Upper lobe of right lung (tissue), 1 donor: ENCODE measurements at places on chromosomes 5 and 9. TPM values are rescaled to one million over a fixed set of nuclear protein-coding genes. Genes with fewer than 3 reads are reported as not detected.

GRCh38 chr5:113378081-113378480 is 56.7 kb downstream of the TSSK1B start:
- no peak for DNase-seq

GRCh38 chr5:180599981-180600553 is 8.8 kb upstream of the SCGB3A1 start:
- DNase-seq: no peak

- DNase-seq: no peak
Measured at GRCh38 chr9:130262771-130263170, 2.8 kb upstream of the HMCN2 start.

DNA sequence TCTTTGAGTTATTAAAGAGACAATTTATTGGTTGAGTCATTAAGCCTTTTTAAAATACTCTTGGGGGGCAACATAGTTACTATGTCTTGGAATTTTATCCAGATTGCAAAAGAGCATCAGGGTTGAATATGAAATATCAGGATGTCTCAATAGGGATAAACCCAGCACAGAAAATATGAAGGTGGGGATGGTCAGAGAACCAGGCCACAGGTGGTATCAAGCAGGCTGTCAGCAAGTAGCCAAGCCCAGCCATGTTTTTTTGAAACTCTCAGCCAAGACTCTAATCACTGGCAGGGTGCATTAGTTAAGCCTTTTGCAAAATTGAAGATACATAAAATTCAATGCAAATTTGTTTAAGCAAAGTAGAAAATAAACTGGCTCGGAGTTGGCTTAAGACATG is 468.9 kb downstream of the DTWD2 start:
- no peak for DNase-seq

DNA sequence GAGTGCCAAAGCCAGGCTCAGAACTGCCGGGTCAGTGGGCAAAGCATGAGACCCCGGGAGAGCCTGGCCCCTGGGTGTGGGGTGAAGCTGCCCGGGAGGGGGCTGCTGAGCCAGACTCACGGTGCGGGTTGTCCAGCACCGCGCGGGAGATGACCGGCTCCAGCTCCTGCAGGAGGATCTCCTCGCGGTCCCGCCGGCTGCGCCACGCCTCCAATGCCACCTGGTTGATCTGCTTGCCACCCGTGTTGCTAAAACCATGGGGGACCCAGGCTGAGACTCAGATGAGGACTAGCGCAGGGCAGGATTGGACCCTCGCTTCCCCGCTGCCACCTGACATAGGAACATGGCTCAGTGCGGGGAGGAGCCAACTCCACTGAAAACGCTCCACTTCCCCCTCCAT is 2.6 kb downstream of the TOR2A start:
- DNase-seq: no peak

DNA sequence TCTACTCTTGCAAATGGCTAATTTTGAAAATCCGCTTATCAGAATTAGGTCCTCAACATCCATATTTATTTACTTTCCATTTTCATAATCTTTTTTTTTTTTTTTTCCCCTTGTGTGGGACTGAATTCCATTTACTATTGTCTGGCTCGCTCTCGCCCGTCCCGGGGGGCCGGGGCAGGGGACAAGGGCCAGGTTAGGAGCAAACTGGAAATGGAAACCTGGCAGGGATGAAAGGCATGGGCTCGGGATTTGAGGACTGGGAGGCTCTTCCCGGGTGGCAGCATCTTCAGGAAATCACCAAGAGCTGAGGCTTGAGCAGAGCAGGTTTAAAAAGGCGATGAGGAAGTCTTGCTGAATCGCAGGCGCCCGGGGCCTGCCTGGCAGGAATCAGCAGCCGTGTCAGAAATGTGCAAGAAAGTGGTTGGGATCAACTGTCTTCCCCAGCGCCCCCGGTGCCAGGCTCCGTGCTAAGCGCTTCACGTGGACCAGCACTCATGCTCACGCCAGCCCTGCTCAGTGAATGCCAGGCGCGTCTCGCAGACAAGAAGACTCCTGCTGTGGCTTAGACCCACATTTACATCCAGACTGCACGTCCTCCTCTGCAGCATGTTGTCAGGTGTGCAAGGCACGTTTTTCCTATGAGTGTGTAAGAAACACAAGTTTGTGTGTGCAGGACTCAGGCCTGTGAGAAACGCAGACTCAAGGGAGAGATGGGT is 66.3 kb upstream of the UNC5A start:
- peak; percentile 59 for DNase-seq

DNA sequence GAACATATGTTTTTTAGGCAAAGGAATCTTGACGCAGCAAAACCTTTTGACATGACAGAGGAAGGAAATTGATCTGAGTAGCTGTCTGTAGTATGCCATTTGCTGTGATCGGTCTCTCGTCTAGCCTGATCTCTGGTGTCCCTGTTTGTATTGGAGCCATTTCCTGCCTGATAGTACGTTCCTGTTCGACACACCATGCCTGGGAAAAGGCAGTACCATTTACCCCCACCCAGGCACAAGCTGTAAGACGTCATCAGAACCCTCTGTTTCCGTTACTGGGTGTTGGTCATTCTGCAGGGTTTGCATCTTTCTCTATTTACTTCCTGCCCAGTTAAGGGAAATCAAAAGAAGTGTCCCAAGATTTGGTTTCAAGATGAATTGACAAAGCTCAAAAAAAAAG is 129.7 kb downstream of the CEMIP2 start:
- DNase-seq: no peak

- no peak for DNase-seq
Measured at GRCh38 chr5:137022725-137023124, 476.4 kb downstream of the SPOCK1 start.

DNA sequence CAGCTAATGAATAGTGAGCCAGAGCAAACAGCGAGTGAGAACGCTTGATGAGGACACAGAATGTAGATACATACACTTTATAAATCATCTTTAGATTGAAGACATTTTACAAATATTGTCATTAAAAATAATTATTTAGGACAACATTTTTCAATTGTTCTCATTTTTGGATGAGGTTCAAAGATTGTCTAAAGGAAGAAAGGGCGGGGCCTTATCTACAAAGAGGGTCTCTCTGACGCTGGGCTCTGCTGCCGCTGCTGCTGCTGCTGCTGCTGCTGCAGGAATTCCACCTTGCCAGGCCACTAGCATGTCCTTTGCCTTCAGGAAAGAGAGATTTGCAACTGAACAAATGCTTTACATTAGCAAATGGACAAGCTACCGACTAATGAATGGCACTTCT is 220.7 kb upstream of the TMEM161B start:
- no peak for DNase-seq

DNA sequence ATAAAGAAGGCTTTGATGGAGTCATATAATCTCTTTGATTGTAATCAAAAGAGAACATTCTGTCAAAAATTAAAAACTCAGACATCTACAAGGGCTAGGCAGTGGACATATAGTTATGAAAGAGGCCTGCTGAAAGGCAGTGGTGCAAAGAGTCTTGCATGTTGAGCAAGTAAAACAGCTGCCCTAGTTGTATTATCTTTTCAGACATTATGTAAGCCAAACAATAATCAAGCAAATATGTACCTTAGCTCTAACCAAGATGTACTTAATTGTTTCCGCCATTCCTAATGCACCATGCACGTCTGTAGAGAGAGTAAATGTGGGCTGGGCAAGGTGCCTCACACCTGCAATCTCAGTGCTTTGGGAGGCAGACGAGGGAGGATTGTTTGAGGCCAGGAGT is 14.3 kb downstream of the GAPT start:
- no peak for DNase-seq

- no peak for DNase-seq
Measured at GRCh38 chr9:114827641-114828302, 21.9 kb upstream of the TNFSF15 start.

- DNase-seq: no peak
Measured at GRCh38 chr9:96868709-96869108, 14.4 kb upstream of the ZNF782 start.

DNA sequence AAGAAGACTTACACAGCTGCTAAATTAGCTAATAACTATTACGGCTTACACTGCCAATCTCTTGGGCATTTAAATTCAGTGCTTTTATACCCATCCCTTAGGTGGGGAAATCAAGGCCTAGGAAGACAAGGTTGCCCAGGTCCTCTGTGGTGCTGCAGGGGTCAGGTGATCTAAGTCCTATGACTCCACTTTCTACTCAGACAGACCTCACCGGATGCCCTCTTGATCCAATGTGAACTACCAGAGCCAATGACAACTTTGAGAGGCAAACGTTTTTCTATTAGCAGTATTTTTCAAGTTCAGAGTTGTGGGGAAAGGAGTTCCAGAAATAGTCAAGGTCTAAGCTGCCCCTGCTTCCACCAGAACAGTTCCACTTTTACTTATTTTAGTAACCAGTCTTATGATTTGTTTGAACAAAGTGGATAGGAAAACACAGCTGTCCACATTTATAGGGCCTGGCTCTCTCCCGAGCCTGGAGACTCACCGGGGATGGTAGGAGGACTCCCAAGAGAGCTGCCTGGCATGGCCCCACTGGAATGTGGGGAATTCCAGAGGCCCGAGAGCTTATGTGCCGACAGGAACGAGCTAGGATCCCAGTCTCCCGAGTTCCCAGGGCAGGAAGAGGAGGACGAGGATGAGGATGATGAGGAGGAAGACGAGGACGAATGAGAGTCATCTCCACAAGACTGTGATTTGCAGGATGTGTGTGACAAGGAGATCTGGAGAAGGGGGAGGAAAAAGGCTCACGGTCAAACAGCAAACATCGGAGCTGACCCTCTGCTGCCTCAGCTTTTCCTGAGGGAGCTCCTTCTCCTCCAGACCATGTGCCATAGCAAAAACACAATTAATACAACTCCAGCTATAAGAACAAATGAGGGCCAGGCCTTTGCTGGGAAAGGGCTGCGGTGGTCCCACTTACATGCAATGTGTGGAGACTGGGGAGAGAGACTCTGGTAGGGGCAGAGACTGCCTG is 16.7 kb downstream of the FAM193B start:
- no peak for DNase-seq

GRCh38 chr5:93423300-93423699 is 157.7 kb downstream of the NR2F1-AS1 start:
- no peak for DNase-seq

DNA sequence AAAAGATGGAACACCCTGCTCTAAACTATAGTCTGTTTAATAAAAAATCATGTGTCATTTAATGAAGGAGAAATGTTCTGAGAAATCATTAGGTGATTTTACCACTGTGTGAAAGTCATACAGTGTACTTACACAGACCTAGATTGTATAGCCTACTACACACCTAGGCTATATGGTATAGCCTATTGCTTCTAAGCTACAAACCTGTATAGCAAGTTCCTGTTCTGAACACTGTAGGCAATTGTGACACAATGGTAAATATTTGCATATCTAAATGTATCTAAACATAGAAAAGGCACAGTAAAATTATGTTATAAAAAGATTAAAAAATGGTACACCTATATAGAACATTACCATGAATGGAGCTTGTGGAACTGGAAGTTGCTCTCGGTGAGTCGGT is 40.6 kb downstream of the EFNA5 start:
- no peak for DNase-seq

GRCh38 chr9:99866398-99866797 is 40.1 kb upstream of the STX17 start:
- no peak for DNase-seq

GRCh38 chr5:148146487-148146886 is 21.9 kb upstream of the SPINK14 start:
- no peak for DNase-seq

GRCh38 chr9:132498531-132499210 is 83.7 kb upstream of the BARHL1 start:
- no peak for DNase-seq

DNA sequence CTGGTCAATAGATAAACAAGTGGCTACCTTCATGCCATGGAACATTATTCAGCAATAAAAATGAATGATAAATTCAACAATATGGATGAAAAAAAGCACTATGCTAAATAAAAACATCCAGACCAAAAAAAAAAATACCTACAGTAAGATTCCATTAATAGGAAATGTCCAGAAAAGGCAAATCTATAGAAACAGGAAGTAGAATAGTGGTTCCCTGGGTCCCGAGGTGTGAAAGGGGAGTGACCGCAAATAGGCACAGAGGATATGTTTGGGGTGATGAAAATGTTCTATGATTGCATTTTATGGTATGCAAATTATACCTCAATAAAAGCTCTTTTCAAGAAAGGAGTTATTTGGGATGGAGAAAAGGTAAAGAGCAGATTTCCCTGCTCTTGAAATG is 3.6 kb upstream of the GPR151 start:
- no peak for DNase-seq

DNA sequence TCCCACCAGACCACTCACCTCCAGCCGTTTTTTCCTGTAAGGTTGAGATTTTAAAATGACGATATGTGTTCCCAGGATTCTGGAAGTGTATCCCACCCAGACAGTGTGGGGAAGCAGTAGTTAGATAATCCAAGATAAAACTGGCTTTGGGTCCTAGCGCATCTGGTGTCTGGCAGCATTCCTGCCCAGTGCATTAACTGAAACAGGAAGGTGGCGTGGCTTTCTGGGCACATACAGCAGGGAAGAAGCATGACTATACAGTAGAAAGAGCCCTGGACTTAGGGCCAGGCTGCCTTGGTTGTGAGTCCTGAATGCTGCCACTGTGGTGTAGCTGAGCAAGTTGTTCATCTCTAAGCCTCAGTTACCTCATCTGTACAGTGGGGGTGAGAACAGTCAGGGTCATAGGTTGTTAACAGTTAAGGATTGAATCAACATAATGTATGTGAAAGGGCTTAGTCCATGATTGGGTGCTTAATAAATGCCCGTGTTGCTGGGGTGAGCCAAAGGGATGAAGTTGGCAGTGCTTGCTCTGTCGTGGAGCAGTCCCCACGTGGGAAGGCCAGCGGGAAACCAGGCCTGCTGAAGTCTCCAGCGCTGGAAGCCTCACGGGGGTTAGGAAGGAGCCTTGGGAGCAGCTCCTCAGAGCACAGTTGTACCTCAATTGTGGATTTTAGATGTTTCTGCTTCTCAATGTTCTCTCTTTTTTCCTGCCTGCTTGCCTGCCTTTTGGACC is 18.0 kb downstream of the CLTA start:
- DNase-seq: no peak

The IL5 gene
- not detected for total RNA-seq

The ARHGEF37 gene
- total RNA-seq: 13.3 TPM

The MELK gene
- total RNA-seq: 1.2 TPM

The SLC4A9 gene
- total RNA-seq: 0.23 TPM

The CA9 gene
- total RNA-seq: 0.55 TPM

The KCNV2 gene
- not detected for total RNA-seq

The PCDHA11 gene
- total RNA-seq: 0.38 TPM

The LRRC19 gene
- total RNA-seq: 0.64 TPM

The OR2K2 gene
- not detected for total RNA-seq
